Lung (tissue), 17 donors: ENCODE measurements at places on chromosomes 6 and 20. TPM values are rescaled to one million over a fixed set of nuclear protein-coding genes. Genes with fewer than 3 reads are reported as not detected.
A peak's percentile ranks its signal among the peaks of the same experiment; 100 is the strongest.

Gene BFSP1
- 1.7 TPM for total RNA-seq

Gene GRM1
- 0.12 TPM for total RNA-seq

- no peak for DNase-seq
These were observed 1424.8 kb upstream of the EYS start for GRCh38 chr6:67131827-67132226.

DNA sequence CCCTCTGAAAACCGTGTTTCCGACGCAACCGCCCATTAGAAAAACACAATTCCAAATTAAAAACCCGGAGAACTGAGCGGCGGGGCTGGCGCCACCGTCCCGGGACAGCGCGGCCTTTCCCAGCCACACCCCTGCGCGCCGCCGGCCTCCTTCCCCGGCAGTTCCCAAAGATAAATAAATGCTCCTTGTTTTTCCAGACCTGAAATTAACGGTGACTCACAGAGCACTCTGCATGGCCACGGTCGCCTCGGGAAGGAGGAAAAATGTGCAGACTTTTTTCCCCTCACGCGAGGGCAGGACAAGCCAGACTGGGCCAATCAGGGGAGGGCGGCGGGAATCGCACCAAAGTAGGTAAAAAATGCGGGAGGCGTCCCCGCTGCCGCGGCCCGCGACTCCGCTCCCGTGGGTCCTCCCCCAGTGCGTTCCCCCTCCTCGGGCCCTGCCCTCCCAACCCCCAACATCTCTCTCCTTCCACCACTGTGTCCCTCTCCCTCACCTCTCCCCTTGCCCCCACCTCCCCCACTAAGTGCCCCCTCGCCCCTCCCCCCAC lies 828 bp upstream of the DSTN start:
- peak; percentile 80 for DNase-seq

GRCh38 chr20:46242390-46242789 lies 65.9 kb downstream of the CDH22 start:
- no peak for DNase-seq

Gene PCK1
- total RNA-seq: 0.89 TPM

- DNase-seq: no peak
These were observed 105.4 kb downstream of the SYNDIG1 start for GRCh38 chr20:24574797-24575196.

DNA sequence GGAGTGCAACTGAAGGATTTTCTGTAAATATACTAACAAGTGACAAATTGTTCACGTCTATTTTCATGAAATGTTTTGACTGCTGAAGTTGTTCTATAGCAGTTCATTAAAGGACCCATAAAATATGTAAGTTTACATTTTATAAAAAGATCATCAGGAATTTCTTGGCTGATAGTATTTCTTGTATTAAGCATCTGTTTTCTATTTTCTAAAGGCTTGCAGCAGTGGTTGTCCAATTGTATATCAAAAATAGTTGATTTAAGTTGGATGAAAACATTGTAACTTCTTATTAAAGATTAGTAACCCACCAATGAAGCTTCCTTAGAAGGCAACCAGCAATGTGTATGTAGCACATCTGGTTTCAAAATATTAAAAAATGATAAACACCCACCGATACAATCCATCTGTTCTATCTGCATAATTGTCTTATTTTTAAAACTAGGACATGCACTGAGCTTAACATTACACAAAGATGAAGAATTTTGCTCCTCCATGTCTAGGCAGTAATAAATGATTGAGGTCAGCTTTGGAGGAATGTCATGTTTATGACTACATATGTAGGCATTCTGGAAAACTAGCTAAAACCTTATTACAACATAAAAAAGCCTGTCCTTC lies 301.3 kb upstream of the TCF21 start:
- DNase-seq: peak; percentile 93

- no peak for DNase-seq
These were observed 28.5 kb upstream of the GFOD1 start for GRCh38 chr6:13515912-13516311.
